ENCODE measurements at places on chromosomes 3 and 15.
A peak's percentile ranks its signal among the peaks of the same experiment; 100 is the strongest.

DNA sequence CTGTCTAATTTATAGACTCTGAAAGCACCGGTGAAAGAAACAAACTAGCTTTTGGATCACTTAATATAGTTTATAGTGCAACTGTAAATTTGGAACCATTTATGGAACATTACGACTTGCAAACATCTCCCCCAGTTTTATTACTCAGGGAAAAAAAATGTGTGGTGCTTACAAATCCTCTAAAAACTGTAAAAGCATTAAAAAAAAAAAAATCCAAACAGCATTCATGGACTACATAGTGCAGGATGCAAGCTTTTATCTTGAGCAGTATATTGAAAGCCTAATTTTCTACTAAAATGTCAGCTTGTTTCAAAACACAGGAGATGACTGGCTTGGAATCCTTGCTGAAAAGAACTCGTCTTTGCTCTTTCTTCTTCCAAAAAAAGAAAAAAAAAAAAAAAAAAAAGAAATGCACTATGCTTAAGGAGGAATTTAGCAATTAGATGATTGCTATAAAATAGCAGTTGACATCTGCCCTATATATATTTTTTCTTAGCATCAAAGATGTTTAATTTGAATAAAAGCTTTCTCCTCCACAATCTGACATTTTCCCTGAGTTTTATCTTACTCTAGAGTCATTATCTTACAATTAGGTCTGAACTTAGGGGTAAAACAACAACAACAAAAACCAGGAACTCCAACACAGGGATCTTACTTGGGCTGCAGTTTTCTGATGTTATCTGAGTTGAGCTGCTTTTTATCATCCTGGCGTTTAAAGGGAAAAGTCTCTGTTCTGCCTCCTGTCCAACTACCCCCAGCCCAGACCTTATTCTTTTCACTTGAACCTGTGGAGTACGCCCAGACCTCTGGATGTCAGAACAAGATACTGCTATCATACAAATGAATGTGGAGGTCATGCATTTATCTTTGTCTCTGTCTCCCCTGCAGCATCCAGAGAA, 62.6 kb upstream of the PDZRN3 start:
- DNase-seq: no peak

- no peak for DNase-seq
Observed at GRCh38 chr3:7346364-7346763, 485.4 kb downstream of the GRM7 start.

GRCh38 chr15:67771189-67771800, 54.0 kb upstream of the SKOR1 start:
- DNase-seq: no peak

DNA sequence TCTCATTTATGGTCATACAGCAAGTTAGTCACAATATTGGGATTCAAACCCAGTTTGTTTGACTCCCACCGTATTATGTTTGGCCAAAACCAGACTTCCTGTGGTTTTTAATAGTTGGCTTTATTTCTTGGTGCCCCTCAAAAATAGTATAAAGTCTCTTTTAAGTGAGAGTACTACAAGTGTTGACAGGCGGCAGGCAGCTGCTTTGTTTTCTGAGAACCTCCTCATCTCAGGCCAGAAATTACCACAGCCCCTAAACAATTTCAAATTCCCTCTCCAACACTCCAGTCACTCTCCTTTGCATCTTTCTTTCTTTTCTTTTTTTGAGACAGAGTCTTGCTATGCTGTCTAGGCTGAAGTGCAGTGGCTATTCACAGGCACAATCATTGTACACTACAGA, 121.5 kb downstream of the POLR2M start:
- no peak for DNase-seq

GRCh38 chr3:9422712-9423424, 25.5 kb downstream of the SETD5 start:
- DNase-seq: no peak

- no peak for DNase-seq
Observed at GRCh38 chr15:59154243-59154642, 49.3 kb downstream of the CCNB2 start.

GRCh38 chr3:162443376-162443775, 946.8 kb downstream of the OTOL1 start:
- DNase-seq: no peak

- DNase-seq: no peak
Observed at GRCh38 chr3:62184559-62184958, 188.8 kb downstream of the FEZF2 start.

- DNase-seq: no peak
Observed at GRCh38 chr3:170130532-170130931, 51.0 kb downstream of the PHC3 start.

GRCh38 chr3:195913382-195913781, 5.0 kb upstream of the TNK2 start:
- no peak for DNase-seq

DNA sequence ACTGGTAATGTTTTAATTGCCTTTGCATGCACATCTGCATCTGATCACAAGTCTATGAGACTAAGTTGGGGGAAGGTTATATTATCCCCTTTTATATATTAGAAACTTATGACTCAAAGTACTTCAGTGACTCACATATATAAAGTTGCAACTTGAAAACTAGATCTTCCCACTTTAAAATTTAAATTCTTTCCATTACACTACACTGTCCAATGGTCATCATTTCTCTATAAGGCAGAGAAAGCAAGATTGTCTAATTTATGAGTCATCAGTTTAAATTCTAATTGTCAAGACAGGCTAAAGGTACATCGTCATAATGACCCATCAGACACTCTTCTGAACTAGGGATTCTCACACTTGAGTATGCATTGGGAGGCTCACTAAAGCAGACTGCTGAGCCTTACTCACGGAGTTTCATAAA, 37.9 kb downstream of the CPA3 start:
- DNase-seq: no peak

- DNase-seq: no peak
Observed at GRCh38 chr15:81381720-81382119, 7.7 kb upstream of the TMC3 start.

DNA sequence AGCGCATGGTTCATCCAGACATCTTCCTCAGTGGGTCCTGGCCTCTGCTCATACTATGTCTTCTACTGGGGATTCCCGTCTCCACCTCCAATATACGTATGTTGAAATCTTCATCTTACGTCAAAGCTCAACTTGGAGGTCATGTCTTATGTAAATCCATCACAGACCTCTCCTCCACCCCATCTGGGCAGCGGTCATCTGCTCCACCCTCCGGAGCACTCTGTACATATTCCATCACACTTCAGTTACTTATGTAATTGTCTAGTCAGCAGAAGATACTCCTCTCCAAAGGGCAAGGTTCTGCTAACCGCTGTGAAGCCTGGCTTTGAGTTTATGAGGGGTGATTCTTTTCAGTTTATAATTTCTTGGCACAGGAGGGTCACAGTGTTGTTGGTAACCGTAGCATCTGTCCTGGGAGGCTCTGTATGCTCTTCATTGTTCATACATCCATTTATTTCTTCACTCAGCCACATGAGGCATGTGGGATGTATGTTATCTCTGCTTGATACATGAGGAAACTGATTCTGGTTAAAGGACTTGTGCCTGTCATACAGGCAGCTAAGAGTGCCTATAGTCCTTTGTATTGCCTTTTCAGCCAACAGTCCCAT, 22.1 kb downstream of the MAP2K1 start:
- no peak for DNase-seq

DNA sequence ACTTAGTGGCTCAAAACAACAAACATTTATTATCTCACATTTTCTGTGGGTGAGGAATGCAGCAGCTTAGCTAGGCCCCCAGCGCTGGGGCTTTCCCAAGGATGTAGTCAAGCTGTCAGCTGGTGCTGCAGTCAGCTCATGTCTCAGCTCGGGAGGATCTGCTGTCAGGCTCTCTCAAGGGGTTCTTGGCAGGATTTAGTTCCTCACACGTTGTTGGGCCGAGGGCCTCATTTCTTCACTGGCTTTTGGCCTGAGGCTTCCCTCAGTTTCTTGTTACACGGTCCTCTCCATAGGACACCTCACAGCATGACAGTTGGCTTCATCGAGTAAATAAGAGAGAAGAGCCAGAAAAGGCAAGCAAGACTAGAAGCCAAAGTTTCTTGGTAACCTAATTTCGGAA, 13.7 kb upstream of the U2SURP start:
- DNase-seq: no peak

DNA sequence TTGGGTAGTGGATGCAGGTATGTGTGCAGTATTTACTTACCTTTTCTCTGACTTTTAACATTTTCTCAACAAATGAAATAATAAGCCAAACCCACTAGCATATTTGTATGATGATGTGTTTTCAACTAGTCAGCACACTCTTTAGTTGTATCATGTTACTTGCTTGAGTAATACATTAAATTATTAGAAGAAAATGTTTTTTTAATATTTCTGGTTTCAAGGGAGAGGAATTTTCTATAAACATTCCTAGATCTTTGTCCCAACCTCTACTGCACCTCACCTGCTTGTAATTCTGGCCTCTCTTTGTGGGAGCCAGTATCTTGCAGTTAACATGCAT, 161.8 kb upstream of the CBLB start:
- no peak for DNase-seq

GRCh38 chr3:10356461-10356981, 35.6 kb upstream of the SEC13 start:
- no peak for DNase-seq

DNA sequence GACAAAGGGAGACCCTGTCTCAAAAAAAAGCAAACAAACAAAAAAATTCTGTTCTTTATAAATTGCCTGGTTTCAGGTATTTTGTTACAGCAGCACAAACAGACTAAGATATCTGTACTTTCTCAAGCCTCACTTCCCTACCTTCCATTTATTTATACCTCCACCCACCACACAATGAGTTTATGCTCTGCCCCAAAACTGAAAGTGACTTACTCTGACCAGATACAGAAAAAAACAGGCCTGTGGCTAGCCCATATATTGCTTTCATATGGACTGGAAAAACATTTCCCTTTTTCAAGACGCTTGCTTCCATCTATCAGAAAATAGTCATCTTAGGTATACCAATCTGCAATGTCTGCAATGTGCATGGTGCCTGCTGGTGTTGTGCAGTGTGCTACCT, 8.7 kb upstream of the GPD1L start:
- DNase-seq: no peak

- DNase-seq: no peak
Observed at GRCh38 chr15:67784856-67785430, 40.4 kb upstream of the SKOR1 start.

- DNase-seq: no peak
Observed at GRCh38 chr15:79620112-79620857, 188.1 kb downstream of the MINAR1 start.

- DNase-seq: no peak
Observed at GRCh38 chr3:159273608-159274007, 471.8 kb downstream of the MFSD1 start.

DNA sequence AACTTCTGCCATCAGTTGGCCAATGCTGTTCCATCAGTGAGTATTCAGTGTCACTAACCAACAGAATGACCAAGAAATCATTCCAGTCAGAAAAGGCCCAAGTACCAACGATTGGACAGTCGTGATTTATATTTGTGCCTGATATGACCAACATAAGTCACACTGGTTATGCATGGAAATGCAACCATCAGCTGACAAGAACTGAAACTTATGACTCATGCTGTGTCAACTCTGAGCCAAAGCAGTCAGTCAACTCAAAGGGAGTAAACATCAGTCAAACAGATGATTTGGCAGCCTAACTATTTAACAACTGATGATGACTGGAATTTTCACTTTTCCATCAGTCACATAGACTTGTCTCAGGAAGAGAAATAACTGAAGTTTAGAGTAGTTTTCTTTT, 142.4 kb downstream of the ANXA2 start:
- no peak for DNase-seq

- DNase-seq: no peak
Observed at GRCh38 chr3:67044955-67045354, 46.8 kb downstream of the KBTBD8 start.

GRCh38 chr15:55289746-55290527, at the start of gene RAB27A:
RAB27A (minus strand) TSS chr15:55289813; CDS start chr15:55234934, 54,879 bp downstream.
- peak; percentile 44 for DNase-seq

DNA sequence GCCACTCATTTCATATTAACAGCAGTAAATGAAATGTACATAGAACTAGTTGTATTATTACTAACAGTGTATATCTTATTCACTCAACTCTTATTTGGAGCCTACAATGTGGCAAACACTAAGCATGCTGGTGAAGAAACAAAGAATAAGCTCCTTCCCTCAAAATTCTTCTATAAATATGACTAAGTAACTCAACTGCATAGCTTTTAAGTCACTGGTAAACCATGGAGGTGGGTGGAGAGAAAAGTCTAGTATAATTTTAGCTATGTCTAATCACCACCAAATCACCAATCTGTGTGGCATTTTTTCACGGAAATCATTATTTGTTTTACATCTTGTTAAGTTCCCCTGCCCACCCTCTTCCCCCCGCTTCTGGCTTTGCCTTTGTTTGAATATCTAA, 17.5 kb downstream of the COPS2 start:
- no peak for DNase-seq

Data from activated naive CD4-positive, alpha-beta T cell (primary cell).